Astrocyte of the hippocampus (primary cell): ENCODE measurements at places on chromosomes 4 and X.

DNA sequence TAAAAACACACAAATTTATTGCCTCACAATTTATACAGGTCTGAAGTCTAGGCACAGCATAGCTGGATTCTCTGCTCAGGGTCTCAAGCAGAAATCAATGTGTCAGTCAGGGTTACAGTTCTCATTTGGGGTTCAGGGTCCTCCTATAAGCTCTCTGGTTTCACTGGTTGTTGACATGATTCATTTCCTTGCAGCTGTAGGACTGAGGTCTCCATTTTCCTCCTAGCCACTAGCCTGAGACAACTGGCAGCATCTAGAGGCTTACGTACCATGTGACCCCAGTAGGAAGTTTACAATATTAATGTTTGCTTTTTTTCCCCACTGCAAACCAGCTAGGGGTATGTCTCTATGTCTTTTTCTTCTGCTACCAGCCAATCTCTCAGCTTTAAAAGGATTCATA lies 102.5 kb downstream of the CPEB2 start:
- DNase-seq: no peak

- no peak for DNase-seq
Observed at GRCh38 chr4:125770814-125771398, 456.2 kb downstream of the FAT4 start.

DNA sequence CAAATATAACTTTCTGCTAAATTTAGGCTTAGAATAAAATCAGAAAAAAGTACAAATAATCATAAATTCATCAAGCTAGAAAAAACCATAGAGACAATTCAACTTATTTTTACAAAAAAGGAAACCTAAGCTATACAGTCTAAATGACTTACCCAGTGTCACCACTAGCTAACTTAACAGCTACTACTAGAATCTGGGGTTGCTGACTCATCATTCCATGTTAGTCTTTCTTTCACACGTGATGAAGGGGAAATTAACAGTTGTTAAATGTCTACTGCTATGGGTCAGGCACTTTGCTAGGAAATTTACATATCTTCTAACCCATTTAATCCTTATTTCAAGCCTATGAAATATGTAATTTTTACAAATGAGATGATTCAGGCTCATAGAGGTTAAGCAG lies 349.3 kb upstream of the GALNT7 start:
- DNase-seq: no peak

DNA sequence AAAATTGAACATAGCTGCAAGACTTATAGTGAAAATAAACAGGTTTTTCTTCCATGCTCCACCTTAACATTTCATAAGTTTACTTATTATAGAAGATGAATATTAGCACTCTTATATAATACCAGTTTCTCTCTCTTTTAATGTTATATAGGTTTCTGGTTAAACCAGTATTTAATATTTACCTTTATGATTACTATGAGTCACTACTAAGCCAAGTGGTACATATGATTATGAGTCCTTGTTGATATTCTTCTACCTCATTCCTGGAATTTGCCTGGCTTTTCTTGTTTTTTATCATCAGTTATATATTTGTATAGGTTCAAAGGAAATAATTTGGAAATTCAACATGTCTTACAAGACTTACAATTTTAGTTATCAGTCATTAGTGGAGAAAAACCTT lies 89.9 kb upstream of the MAOA start:
- DNase-seq: no peak

- no peak for DNase-seq
Observed at GRCh38 chr4:121304893-121305292, 75.9 kb downstream of the QRFPR start.

GRCh38 chrX:1484638-1485019 lies 31.9 kb upstream of the ASMTL start:
- DNase-seq: no peak
